Renal cortical epithelial cell (primary cell): ENCODE measurements at places on chromosomes 3 and 15. TPM values are rescaled to one million over a fixed set of nuclear protein-coding genes. Genes with fewer than 3 reads are reported as not detected.

Gene FBXO40
- not detected in 2 replicates for total RNA-seq

Gene CFAP92
- 0.15 TPM in 1 of 2 replicates, not detected in the other for total RNA-seq

Gene AMT
- 0.52 and 0.85 TPM in 2 replicates for total RNA-seq

Gene CPNE9
- total RNA-seq = not detected in 2 replicates

Gene TMEM202
- total RNA-seq = not detected in 2 replicates

Gene NAALADL2
- total RNA-seq = 3.0 and 6.0 TPM in 2 replicates

Gene PDZRN3
- 0.17 and 0.30 TPM in 2 replicates for total RNA-seq

Gene SLCO2A1
- total RNA-seq = 0.69 and 1.0 TPM in 2 replicates

Gene HGD
- total RNA-seq = 27.3 and 91.5 TPM in 2 replicates

DNA sequence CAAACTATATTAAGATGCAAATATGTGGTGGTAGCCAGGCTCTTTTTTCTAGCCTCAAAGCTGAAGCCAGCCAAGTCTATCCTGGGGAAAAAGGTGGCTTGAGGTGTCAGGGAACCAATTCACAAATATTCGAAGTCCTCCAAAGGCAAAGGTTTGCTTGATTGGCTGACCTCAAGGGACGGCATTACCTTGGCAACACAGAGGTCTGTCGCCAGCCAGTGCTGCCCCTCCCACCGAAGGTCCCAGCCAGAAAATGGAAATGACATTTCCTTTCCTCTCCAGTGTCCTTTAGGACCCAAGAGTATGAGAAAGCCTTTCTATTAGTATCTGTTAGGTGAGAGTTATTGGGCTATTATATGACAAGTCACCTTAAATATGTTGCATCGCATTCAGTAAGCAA, 96.0 kb upstream of the LIMD1 start:
- DNase-seq = no peak

GRCh38 chr3:190629088-190629487, 115.2 kb downstream of the IL1RAP start:
- no peak for DNase-seq

DNA sequence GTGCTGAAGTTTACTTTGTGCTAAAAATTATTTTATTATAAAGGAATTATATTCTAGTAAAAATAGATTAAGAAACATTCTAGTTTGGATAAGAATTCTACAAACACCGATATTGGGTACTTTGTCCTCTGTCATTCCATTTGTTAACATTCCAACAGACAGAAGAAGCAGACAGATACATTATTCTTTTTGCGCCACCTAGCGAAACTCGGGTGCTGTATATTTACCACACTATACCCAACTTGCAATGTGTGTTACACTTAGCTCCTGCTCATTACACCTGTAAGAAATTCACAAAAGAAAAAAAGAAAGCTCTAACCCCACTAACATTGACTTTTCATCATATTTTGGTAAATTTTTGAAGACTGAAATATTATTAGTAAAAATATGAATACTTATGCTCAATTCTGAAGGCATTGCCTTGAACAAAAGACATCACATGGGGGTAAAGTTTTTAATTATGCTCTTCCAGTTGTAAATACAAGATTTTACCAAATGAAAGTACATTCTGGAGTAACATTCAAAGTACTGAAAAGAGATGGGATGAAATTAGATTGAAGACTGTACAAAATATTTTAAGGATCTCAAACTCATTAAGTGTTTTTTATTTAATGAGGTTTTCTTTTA, 136.5 kb upstream of the MLF1 start:
- peak; percentile 68 for DNase-seq

DNA sequence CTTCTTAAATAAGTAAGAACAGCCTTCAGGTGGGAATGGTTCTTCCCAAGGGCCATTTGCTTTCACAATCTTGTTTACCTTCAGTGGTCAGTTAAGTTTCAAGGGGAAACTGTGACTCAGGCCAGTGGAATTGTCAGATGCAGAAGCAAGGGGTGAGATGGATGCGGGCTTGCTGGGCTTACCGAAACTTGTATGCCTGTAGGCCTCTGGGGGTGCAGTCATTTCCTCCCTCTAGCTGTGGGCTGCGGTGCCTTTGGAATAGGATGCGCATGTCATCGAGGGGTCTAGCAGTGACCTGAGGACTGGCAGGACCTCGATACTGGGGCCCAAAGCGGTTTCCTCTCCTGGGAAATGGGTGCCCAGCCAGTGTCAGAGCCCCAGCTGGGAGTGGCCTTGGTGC, 121.6 kb downstream of the EEFSEC start:
- peak; percentile 94 for DNase-seq

GRCh38 chr15:56919031-56919608, 676 bp downstream of the TCF12 start:
- DNase-seq = peak; percentile 35

- no peak for DNase-seq
These were observed 43.9 kb downstream of the SH3BP5 start for GRCh38 chr3:15288331-15289035.

DNA sequence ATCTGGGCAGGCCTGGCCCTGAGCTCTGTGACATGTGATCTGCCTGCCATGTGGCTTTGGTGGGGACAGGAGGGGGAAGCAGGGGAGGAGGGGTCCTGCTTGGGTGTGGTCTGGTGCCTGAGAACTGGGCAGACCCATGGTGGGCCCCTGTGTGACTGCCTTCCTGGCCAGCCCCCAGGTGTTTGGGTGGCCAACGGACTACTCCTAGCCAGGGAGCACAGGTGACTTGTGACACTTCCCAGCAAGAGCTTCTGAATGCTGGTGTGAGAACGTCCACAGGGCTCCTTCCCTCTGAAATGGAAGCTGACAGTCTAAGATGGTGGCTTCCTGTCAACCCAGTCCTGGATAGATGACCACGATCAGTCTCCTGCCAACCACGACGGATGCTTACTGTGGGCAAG, 136.1 kb upstream of the MEF2A start:
- no peak for DNase-seq

GRCh38 chr15:88830016-88830415, 26.8 kb downstream of the ACAN start:
- no peak for DNase-seq

GRCh38 chr3:138440121-138440521, 5.7 kb downstream of the ESYT3 start:
- DNase-seq = peak; percentile 39
